Stimulated activated CD8-positive, alpha-beta memory T cell treated with anti-CD3 and anti-CD28 coated beads, Interleukin-15, amount 100 ng/mL, for 4 hours (primary cell): ENCODE measurements at places on chromosomes 6 and 20.

DNA sequence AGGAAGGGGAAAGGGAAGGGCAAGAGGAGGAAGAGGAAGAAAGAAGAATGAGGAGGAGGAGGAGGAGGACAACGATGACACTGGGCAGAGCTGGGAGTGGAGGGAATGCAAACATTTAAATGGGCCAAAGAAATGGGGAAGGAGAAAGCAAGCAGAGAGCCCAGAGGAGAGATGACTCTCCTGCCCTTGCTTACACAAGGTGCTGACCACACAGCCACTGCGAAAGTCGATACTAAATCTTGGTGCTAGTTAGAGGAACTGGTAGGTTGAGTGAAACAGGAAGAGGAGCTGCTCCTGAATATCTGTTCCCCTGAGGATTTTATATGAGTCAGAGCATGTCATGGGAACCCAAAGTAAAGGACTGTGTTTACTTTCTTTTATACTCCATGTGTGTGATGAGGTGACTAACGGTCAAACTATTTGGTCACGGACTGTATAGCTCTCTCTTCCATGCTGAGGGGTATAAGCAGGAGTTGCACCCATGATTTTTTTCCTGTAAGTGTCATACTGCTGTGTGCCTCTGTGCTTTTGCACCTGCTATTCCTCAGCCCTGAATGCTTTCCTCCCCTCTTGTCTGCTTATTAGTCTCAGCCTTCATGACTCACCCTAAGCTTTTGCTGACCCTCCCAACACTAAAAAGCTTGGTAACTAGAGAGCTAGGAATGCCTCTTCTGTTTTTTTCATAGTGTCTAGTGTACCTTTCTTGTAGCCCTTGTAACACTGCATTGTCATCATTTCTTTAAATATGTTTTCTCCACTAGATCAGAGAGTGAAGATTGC, 9.5 kb upstream of the PAQR8 start:
- DNase-seq: no peak

- no peak for DNase-seq
Measured at GRCh38 chr6:63509652-63510352, 62.5 kb upstream of the LOC128125822 start.

DNA sequence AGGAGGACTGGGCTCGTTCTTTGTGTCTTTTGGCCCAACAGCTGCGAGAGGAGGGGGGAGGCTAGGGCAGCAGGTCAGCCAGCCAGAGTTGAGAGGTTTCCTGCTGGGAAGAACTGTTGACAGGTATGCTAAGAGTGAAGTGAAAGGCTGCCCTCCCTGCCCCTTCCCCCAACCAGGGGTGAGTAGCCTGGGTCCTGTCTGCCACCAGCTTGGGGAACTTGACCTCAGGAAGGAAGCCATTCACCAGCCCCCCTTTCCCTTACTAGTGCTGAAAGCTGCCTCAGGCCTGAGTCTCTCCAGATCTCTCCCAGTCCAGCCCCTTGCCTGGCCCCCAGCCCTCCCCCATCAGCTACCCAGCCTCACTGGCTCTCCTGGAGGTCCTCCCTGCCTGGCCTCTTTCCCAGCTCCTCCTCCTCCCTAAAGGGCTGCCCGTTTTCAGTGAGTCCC, 20.7 kb upstream of the ZNF76 start:
- DNase-seq: no peak

DNA sequence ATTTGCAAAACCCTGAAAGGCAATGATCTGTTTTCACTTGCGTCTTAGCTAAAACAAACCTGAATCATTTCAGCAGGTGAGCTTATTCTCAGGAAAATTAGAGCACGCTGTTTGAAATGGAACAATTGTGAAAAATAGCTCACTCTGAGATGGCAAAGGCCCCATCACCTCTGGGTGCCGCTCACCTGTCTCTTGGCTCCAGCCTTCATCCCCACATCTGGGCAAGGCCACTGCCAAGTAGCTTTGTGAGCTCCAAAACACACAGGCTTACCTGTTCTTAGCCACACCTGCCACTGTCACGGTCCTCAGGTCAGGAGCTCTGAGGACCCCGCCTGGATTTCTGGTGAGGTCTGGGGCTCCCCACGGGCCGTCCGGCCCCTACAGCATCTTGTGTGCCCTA, 66.7 kb downstream of the SMOC2 start:
- no peak for DNase-seq

- DNase-seq: no peak
Measured at GRCh38 chr6:1062786-1063545, 248.9 kb upstream of the FOXQ1 start.

DNA sequence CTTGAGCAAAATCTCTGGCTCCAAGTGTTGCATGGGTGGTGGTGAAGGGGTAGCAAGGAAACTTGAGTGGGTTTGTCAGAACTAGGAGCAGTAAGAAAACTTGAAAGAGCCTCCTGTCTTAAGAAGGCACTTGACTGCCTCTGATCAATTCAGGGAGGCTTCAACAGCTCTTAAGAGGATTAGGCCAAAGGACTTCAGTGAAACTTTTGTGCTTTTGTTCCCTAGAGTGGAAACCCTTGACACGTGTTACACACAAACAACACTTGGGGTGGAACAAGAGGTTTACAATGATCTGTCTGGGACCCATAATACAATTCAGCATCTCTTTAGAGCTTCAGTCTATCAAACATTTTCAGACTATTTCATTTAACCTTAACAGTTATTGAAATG, 80.1 kb upstream of the ARMC2 start:
- no peak for DNase-seq

- no peak for DNase-seq
Measured at GRCh38 chr6:147040121-147040910, 163.9 kb upstream of the STXBP5 start.

DNA sequence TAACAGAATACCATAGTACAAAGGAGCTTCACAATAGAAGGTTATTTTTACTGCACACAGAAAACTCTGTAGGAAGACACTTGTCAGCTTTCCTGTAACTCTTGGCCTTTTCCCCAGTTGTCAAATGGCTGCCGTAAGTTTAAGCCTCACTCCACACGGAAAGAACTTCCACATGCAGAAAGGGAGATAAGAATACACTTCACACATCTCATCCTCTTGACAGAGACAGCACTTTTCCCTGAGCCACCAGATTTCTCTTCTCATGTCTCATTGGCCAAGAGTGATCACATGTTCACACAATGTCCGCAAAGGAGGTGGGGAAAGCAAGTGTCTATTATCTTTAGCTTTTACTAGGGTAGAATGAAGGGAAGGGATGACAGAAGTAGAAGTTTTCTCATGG, 540.7 kb downstream of the HAO1 start:
- no peak for DNase-seq

DNA sequence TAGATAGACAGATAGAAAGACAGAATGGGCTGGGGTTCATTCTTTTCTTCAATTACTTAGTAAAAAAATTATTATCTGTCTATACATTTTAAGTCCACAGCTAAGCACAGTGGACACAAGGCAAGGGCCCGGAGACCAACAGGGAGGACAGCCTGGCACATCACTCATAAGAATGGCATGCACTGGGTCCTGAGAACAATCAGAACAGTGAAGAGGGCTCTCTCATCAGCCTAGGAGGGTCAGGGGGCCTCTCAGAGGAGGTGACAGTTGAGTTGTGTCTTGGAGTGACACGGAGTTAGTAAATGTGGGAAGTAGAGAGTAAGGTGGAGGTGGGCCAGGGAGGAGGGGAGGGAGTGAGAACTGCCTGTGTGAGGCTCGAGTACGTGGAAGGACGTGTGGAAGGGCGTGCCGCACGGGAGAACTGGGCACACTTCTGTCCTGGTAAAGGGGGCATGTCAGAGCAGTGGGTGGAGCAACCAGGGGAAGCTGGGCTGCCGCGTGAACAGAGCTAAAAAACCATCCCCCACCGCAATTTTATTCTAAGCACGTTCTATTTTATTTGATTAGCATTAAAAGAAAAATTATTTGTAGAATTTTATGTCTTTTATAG, 45.1 kb upstream of the DSP start:
- no peak for DNase-seq

DNA sequence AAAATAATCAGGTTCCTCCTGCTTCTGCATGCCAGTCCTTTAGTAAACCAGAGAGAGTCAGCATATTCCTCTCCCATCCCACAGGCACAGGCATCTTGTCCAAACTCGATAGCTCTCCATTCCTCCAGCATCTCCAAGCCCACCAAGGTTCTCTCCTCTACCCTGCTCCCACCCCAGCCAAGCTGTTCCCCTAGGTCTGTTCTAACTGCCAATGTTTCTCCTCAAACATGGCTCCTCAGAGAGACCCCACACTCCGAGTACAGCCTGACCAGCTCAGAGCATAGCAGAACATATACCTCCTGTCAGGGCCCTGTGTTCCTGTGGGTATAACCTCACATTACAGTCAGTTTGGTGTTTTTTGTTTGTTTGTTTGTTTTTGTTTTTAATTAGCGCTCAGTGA, 177.8 kb downstream of the VEGFA start:
- no peak for DNase-seq

- no peak for DNase-seq
Measured at GRCh38 chr6:33952016-33952415, 148.2 kb upstream of the MLN start.

DNA sequence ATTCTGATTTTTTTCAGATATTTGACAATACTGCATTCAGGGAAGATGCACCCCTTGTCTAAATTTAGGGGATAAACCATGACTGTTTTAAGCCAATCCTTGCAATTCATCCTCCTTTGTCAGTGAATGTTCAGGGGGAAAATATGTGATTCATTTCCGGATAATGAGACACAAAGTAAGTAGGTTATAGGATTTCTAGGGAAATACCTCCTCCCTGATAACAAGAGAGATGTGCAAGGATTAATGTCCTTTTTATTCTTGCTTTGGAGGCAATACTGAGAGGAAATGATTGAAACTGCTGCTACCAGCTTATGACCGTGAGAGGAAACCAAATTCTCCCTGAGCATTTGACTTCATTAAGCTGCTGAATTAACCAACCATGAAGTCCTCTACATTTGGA, 161.3 kb upstream of the EYA4 start:
- DNase-seq: no peak

- no peak for DNase-seq
Measured at GRCh38 chr6:26550250-26550993, 12.3 kb downstream of the HMGN4 start.

DNA sequence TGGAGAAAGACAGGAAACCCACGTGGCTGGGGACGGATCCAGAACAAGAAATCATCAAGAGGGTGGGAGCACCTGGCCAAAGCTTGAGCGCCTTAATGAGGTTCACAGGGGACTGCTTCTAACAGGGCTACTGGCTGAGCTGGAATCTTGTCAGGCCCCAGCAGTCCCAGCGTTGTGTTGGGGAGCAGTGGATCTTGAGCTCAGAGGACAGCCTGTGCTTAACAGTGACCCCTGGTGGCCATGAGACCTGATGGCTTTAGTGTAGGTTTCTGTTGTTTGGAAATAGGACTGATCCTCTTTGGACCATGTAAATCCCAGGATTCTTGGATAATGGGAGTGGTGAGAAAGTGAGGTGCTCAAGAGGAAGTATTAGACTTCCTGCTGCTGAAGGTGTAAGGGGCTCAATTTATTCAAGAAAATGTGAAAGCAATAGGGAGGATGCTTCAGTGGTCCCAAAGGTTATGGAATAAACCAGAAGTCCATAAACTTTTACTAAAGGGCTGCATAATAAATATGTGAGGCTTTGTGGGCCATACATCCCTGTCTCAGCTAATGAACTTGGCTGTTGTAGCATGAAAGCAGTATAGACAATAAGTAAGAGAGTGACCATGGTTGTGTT, 216.2 kb downstream of the NFATC2 start:
- DNase-seq: peak; percentile 8

- DNase-seq: no peak
Measured at GRCh38 chr6:84738996-84739865, 25.2 kb downstream of the TBX18 start.

GRCh38 chr6:5905431-5906339, 101.0 kb downstream of the NRN1 start:
- no peak for DNase-seq

DNA sequence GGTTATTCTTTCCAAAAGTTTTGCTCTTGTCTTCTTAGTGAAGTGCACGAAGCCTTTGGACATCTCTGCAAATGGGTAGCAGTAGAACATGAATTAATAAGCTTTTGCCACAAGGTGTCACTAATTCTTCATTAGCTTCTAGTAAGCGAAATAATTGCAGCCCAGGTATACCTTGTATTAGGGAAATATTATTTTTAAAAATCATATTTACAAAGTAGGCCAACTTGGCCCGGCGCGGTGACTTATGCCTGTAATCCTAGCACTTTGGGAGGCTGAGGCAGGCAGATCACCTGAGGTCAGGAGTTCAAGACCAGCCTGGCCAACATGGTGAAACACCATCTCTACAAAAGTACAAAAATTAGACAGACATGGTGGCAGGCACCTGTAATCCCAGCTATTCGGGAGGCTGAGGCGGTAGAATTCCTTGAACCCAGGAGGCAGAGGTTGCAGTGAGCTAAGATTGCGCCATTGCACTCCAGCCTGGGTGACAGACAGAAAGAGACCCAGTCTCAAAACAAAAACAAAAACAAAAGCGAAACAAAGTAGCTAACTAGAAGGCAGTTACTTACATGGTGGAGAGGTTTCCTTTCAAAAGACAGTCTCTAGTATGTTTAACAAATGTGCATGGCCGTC, 8.8 kb upstream of the RSPH3 start:
- no peak for DNase-seq

DNA sequence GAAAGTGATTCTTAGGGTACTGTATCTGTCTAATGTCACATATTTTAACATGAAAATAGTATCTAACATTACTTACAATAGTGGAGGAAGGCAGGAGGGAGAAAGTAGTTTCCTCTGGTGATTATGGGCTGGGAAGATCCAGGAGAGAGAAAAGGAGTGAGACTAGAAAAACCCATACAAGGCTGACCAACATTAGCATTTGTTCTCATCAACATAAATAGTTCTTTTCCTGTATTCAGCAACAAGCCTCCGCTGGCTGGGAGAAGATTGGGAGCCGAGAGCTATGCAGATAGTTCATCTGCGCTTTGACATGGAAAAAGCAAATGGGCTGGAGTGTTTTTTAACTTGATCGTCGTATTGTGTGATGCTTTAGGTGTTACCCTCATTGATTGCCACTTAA, 239.4 kb downstream of the PHACTR1 start:
- no peak for DNase-seq

- peak; percentile 32 for DNase-seq
Measured at GRCh38 chr6:33856655-33857054, 52.9 kb upstream of the MLN start.

DNA sequence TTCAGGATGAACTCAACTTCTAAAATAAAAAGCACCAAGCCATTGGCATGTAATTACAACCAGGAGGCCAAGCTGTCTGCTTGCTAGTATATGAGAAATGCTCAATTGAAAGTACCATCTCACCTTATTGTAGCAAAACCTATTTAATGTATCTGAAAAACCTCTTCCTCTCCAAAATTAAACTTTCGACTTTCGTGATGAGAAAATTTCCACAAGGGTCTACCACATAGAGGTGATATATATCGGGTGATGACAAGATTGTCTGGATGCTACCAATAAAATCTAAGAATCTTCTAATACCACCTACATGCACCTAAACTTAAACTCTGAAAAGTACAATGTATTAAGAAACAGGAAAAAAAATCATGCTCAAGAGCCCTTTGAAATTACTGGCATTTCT, 74.2 kb downstream of the ATXN1 start:
- no peak for DNase-seq

GRCh38 chr6:33008944-33009861, at the start of gene HLA-DOA:
HLA-DOA (minus strand) TSS chr6:33009591.
- DNase-seq: peak; percentile 15
